Vagina (tissue), 2 donors: ENCODE measurements at places on chromosomes 2 and 18.

DNA sequence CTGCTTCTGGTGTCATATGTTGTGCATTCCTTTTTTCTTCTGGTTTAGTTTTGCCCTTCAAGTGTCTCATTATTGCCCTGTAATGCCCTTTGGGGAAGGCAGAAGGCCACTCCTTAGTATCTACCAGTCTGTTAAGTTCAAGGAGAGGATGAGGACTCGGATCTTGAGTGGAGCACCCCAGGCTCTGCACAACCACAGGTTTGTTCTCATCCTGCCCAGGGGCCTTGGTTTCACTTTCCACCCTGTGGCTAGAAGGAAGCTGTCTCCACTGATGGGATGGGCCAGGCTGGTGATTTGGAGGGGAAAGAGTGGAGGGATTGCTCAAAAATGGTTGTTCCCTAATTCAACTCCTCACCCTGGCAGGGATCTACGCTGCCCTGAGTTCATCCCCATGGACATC, 30.2 kb upstream of the RAB11FIP5 start:
- DNase-seq = no peak

- DNase-seq = no peak
These were observed 6.8 kb upstream of the SNED1 start for GRCh38 chr2:240991378-240992263.

DNA sequence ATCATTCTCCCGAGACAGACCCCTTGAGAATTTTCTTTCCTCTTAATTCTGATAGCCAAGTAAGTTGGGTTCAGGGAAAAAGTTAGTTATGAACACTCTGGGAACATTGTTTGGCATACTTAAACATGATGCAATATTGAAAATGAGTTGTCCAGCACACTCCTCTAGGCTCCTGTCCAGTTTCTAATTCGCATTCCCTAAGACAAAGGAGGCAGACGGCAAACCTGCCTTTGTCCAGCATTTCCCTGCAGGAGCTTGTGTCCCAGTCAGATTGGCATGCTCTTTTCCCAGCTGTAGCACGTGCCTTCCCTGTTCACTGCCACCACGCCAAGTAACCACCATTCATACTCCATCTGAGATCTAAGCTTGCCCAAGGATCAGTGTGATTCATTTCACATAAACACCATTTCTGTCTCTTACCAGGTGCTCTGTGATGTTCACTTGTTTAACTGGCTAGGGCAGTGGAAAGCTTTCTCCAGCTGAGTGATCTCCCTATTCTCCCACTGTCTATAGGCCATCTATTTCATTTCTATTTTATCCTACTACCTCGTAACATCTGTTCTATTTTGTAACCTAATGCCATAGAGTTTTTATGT, 150.0 kb upstream of the EPB41L3 start:
- no peak for DNase-seq

DNA sequence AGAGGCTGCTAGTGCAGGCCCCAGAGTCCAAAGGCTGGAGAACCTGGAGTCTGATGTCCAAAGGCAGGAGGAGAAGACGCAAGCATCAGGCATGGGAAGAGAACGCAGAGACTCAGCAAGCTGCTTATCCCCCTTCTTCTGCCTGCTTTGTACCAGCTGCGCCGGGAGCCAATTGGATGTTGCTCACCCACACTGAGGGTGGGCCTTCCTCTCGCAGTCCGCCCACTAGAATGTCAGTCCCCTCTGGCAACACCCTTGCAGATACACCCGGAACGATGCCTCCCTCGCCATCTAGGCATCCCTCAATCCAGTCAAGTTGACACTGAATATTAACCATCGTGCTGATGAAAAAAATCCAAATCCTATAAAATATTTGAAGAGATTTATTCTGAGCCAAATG, 141.6 kb downstream of the TWIST2 start:
- peak; percentile 67 for DNase-seq

GRCh38 chr18:51789871-51790270, 550.1 kb upstream of the DCC start:
- DNase-seq = no peak

- no peak for DNase-seq
These were observed 132.1 kb downstream of the GBX2 start for GRCh38 chr2:236036045-236036444.

GRCh38 chr2:188835821-188836220, 138.4 kb upstream of the COL3A1 start:
- no peak for DNase-seq

GRCh38 chr2:1681323-1682180, 62.8 kb downstream of the PXDN start:
- no peak for DNase-seq

- no peak for DNase-seq
These were observed 122.4 kb upstream of the ZNF236 start for GRCh38 chr18:76699923-76700322.

GRCh38 chr2:209351636-209352035, 72.2 kb upstream of the MAP2 start:
- DNase-seq = no peak

GRCh38 chr2:68200157-68200787, 42.6 kb downstream of the PNO1 start:
- DNase-seq = no peak

- no peak for DNase-seq
These were observed 15.9 kb upstream of the SEC11C start for GRCh38 chr18:59123588-59124369.

DNA sequence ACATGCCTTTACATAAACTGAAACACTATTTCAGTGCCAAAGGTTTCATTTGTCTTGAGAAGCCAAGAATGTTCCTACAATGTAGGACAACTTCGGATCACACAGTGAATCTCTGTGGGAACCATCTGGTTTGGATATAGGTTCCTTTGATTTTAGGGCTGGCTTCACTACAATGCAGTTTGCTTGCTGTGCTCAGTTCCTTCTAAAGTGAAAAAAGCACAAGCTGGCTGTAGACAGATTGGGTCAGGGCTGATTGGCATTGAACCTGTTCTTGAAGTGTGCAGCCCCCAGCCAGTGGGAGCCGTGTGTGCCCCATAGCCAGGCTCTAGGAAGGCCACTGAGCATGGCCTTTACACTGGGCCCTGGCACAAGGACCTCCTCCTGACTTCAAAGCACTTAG, 167.9 kb upstream of the HNRNPA3 start:
- DNase-seq = no peak

DNA sequence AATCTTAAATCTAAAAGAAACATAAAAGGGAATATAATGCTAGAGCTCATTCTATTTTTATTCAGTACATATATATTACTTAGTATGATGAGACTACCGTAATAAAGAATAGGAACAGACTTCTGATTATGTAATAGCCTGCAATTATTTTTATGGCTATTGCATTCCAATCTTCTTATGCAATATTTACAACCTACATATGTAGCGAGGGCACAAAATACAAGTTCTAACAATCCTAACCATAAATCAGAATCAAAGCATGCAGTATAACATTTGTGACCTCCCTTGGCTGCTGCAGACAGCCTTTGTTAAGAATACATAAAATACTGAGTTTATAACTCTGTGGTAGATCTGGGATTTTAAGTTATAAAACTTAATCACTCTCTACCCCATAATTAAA, 177.6 kb downstream of the BABAM2 start:
- no peak for DNase-seq

- no peak for DNase-seq
These were observed 5.6 kb downstream of the CEP192 start for GRCh38 chr18:12996661-12997292.

GRCh38 chr2:47141520-47141919, 13.6 kb downstream of the STPG4 start:
- no peak for DNase-seq

DNA sequence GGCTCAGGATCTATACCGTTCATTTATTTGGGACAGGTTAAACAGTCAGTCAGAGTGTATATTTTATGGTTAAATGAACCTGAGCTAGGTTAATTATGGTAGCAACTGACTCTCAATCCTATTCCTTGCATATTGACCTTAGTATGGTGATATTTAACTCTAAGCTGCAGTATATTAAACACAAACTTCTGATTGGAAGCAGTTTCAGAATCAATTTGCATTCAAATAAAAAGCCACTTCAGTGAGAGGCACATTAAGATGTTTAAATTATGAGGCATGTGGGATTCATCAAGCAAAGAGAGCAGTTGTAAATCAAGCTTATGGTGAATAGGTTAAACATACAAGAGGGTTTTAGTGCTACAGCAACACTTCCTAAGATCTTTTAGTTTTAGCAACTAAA, 40.4 kb downstream of the FRZB start:
- no peak for DNase-seq

GRCh38 chr2:187640926-187641510, 86.8 kb upstream of the TFPI start:
- DNase-seq = no peak

GRCh38 chr2:99949963-99950362, 192.4 kb downstream of the AFF3 start:
- no peak for DNase-seq

- DNase-seq = peak; percentile 71
These were observed 39.6 kb upstream of the PDK1 start for GRCh38 chr2:172516299-172516698.

GRCh38 chr18:15005313-15006130, 257.6 kb downstream of the ANKRD30B start:
- no peak for DNase-seq

GRCh38 chr18:61957801-61958516, 65.2 kb upstream of the RNF152 start:
- no peak for DNase-seq
